AG04450 (cell line): ENCODE measurements at places on chromosomes 5 and 9.

- no peak for DNase-seq
These were observed 53.1 kb downstream of the SHB start for GRCh38 chr9:38015906-38016305.

DNA sequence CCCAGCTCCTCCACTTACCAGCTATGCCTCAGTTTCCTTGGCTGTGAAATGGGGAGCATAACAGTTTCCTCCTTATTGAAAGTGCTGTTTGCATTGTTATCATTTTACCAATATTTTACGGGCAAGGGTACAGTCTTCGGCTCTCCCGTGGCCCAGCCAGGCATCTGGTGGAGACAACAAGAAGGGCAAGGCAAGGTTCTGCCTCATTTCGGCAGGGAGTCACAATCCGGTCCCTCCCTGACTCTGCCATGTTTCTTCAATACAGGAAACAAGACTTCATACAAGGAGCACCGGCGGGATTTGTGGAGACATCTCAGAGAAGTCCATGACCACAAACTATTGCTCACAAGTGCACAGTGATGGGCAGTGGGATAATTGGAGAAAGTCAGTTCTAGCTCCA lies 174.0 kb downstream of the FGF18 start:
- no peak for DNase-seq

- no peak for DNase-seq
These were observed 370.6 kb downstream of the DMRTA1 start for GRCh38 chr9:22817181-22817580.

GRCh38 chr9:90064248-90064647 lies 459.4 kb downstream of the GADD45G start:
- no peak for DNase-seq

DNA sequence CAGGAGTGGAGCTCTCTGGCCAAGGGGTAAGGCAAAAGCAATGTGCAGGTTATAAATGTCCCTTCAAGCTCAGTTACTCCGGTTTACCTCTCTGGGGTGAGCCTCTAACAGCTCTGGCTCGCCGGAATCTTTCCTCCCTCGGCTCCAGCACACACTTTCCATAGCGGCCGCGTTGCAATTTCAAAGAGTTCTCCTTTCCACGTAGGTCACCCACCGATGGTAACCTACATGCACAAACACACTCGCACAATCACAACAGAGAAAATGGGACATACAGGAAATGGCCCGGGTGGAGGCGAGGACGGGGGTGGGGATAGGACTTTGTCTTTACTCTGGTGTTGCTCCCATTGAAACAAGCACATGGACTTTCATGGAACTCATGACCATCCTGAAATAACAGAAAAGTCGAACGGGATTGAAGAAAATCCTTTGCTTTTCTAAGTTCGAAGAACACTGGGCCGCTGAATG lies 1.2 kb downstream of the LHFPL2 start:
- DNase-seq: no peak

DNA sequence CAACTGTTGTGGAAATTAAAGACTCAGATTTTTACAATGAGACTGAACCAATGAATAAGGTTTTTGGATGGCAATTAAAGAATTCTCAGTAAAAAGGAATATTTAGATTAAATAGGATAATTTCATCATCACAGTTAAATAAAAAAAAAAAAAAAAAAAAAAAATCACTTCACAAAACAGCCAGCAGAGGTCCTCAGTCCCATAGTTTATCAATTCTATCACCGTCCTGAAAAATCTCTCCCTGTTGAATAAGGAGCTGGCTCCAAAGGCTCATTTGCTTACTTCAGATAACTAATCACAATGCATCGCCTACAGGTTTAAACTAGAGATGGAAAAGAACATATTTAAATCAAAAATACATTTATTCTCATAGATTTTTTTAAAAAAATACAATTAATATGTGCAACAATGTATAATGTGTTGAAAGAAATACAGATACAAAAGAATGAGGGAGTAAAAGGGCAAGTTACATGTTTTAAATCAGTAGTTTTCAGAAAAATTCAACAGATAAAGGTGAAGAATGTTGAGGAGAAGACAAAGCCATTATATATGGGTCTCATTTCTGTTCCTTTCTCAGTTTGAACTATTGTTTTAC lies 175.8 kb upstream of the CHD1 start:
- peak; percentile 2 for DNase-seq

DNA sequence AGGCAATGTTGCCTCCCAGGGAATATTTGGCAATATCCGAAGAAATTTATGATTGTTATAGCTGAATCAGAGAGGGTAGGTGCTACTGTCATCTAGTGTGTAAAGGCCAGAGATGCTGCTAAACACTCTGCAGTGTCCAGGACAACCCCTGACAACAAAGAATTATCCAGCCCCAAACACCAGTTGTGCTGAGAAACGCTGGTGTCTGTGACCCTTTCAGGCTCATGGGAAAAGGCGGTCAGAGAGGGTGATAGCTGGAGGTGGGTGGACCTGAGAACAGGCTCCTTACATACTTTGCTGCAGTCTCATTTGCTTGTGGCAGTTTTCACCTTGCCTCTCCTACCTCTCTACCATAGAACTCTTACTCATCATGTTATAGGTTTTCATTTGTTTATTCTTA lies 295.3 kb upstream of the DMRT1 start:
- no peak for DNase-seq

- no peak for DNase-seq
These were observed 125.0 kb upstream of the FBN2 start for GRCh38 chr5:128662997-128663396.

- DNase-seq: no peak
These were observed 22.3 kb downstream of the PJA2 start for GRCh38 chr5:109387408-109387974.

DNA sequence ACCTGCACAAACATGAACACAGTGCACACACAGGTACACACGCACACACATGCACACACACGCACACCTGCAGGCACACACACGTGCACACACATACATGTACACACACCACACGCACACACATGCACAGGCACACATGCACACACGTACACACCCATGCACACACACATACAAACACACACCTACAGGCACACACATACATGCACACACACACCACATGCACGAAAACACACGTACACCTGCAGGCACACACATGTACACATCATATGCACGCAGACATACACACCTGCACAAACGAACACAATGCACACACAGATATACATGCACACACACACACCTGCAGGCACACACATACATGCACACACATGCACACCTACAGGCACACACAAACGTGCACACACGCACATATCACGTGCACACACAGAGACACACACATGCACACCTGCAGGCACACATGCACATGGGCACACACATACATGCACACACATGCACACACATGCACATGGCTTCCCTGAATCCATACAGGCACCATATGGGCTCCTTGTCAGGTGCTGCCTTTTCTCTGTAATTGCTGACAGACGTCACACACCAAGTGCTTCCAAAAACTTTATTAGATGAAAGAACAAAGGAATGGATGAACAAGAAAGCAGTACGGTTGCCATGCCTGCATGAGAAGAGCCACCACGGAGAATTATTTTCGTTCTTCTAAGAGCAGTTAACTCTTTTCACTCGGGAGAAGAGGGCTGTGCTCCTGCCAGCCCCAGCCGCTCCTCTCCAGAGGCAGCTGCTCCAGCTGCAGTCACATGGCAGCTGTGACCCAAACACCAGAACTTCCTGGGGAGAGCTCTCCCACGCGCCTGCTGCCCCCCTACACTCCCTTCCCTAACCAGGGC lies 57.2 kb downstream of the EXD3 start:
- DNase-seq: no peak

DNA sequence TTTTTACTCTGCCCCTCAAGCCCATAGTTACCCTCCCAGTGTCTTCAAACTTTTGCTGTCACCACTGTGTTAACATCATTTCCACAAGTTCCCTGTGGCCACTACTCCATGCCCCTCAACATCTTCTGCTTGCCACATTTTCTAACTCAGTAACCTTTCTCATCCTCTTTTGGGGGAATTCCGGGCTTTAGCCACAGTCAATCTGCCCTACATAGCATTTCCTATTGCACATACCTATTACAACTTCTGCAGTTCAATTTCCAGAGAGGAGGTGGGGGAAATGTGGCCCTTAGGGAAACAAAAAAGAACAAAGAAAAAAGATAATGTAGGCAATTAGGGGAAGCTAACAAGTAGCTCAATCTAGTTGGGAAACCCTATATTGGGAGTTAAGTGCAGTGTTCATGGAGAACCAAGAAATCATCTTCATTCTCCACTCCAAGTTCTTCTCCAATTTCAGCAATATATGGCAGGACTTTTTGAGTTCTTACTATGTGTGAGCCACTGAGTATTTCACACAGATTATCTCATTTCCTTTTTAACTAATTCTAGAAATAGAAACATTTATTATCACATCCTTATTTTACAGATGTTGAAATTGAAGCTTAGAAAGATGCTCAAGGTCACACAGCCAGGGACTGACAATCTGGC lies 40.2 kb upstream of the LPAR1 start:
- no peak for DNase-seq

DNA sequence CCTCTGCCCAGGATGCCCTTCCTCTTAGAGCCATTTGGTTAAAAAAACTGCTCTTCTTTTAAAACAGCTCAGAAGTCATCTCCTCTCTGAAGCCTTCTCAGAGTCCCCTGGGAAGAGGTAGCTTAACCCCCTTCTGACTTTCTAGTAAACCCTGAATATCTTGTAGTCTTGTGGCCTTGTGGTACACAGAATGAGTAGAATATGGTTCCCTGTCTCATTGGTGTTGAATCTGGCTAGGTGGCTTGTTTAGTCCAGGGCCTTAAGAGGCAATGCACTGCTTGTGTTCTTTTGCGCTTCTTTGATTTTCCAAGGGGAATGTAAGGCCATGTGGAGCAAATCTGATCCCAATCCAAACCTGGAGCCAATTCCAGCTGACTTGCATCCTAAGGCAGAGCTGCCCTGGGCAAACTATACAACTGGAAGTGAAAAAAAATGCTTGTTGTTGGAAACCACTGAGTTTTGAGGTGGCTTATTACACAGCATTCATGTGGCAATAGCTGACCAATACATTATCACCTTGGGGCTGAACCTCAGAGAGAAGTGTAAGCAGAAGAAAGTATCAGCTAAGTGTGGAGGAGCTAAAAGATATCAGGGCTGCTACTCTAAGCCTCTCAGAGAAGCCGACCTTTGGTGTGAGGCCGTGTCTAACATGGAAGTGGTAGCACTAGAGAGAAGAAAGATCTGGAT lies 31.0 kb downstream of the ALG2 start:
- DNase-seq: no peak

DNA sequence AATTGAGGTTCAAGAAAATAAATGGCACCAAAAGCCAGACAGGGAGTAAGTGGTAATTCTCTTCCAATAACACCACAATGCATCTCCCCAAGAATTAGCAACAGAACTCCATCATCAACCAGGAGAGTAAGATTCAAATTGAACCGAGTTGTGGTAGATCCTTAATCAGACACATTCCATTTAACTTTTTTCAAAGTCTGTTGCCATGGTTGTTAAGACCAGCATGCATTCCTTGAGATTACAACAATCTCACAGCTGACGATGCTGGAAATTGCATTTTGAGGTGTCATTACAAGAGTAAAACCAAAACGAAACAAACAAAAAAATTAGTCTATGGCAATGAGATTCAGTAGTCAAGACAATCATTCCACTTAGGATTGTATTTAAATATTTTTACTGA lies 78.9 kb upstream of the ZNF462 start:
- no peak for DNase-seq

DNA sequence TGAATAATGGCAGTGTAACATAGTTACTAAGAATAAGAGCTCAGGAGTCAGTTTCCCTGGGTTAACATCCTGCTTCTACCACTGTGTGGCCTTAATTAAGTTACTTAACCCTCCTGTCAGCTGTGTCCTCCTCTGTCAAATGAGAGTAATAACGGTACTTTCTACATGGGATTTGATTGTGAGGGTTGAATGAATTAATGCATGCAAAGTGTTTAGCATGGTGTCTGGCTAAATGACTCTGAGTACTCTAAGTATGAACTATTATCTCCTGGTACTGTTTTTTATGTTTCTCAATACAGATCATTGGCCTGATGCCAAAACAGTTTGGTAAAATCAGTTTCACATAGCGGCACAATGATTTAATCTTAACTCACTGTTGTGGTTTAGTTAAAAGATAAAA lies 19.6 kb downstream of the ZNF131 start:
- no peak for DNase-seq

GRCh38 chr5:57552033-57552432 lies 69.4 kb upstream of the ACTBL2 start:
- DNase-seq: no peak

DNA sequence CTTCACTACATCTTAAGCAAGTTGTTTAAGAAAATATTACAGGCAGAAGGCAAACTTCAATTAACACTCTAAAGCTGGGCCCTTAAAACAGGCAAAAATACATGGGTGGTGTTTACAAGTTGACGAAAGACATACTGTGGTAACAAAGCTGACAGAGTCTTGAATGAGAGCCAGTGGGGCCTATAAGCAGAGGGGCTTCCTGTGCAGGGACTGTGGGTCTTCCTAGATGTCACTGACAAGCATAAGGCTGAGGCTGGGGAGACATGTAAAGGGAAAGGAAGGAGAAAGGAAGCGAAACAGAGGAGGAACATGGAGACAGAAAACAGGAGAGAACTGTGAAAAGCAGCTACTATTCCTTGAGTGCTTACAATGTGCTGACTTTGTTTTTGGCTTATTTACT lies 308.0 kb upstream of the RPS23 start:
- no peak for DNase-seq

DNA sequence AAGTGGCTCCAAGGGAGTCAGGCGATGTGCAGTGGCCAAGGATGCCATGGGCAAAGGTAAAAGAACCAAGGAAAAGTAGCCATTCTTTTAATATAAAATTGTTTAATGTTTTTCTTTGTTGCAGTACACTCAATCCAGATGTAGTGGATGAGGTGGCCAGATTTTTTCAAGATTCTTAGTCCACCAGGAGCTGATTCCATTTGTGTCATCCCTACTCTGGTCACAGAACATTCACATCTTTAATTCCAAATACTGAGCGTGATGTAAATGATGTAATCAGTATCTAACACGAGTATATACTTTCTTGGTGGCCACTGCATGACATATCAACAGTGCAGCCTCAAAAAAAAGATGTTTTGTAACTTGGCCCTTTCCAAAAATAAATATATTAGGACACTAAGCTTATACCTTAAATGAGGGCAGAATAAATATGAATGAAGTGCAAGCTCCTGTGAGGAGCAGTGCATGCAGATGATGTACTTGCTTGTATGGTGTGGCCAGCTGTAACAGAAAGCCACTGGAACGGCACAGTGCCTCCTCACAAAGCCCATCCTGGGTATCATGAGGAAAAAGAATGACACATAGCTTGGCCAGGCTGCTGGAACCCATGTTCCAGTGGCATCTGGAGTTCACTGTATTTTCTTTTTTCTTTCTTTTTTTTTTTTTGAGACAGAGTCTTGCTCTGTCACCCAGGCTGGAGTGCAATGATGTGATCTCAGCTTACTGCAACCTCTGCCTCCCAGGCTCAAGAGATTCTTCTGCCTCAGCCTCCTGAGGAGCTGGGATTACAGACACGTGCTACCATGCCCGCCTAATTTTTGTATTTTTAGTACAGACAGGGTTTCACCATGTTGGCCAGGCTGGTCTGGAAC lies 6.5 kb upstream of the SPATA24 start:
- DNase-seq: no peak

DNA sequence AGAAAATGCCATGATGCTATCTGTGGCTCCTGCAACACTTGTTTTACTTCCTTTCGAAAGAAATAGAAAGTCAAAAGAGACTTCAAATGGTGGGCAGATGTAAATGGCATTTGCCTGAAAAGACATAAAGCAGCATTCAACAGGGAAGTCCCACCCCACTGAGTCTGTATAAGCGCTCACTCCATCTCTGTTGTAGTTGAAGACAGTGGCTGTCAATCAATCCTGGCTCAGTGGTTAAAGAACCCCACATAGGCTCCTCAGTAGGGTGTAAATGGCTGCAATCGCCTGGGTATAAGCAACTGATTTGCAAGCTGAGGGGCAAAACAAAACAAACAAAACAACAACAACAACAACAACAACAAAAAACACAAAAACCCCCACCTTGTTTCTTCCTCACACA lies 158.7 kb downstream of the EFNA5 start:
- no peak for DNase-seq
